Stimulated activated CD4-positive, alpha-beta T cell treated with anti-CD3 and anti-CD28 coated beads, Interleukin-2, amount 100 ng/mL, for 4 hours (primary cell): ENCODE measurements at places on chromosomes 2 and 18.

GRCh38 chr2:221042926-221043325, 529.2 kb downstream of the EPHA4 start:
- no peak for DNase-seq

DNA sequence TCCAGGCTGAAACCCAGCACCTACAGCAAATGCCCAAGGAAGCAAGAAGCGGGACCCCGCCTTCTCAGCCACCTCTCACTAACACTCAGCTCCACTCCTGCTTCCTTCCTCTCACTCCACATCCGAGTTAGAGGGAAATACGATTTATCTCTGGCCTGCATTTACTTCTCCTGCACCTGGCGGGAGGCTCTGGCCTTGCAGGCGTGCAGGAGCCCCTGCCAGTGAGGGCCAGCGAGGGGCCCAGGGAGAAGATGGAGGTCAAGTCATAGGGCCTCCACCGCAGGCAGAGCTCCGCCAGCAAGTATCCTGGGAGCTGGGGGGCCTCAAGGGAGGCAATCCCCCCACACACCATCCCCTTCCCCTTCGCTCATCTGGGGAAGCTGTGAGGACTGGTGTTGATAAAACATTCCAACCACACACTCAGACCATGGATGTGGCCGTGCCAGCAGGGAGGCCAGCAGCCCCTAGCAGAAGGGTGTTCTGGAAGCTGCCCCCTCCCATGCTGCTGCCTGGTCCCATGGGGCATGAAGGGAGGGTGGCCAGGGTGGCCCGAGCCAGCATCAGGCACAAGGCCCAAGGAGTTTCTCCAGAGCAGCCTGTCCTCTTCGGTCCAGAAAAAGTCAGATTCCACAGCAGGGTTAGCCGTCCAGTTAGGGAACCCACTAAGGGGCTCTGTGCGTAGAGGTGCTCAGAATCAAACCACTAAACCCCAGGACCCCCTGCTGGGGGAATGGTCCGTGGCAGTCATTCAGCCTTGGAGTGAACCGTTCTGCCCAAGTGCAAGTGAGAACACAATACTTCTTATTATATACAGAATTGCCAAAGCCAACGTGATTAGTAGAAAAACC, 91.2 kb downstream of the HDAC4 start:
- no peak for DNase-seq

GRCh38 chr18:12336887-12337286, 28.8 kb downstream of the TUBB6 start:
- DNase-seq: no peak

DNA sequence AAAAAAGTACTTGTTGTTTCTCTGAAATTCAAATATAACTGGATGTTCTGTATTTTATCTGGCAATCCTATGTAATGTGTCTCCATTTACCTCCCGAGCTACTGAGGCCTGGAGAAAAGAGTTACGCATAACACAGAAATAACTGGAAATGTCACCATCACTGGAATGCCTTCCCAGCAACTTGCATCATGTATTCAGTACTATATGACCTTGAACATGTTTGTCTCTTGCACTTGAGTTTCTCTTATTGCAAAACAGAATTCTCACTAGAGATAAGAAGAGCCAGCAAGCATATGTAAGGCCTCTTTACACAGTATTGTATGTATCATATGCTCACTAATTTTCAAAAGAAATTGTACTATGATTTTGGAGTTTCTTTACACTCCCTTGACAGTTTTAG, 99.6 kb upstream of the CTAGE1 start:
- DNase-seq: no peak

GRCh38 chr2:10957391-10957790, 45.7 kb downstream of the KCNF1 start:
- DNase-seq: no peak

DNA sequence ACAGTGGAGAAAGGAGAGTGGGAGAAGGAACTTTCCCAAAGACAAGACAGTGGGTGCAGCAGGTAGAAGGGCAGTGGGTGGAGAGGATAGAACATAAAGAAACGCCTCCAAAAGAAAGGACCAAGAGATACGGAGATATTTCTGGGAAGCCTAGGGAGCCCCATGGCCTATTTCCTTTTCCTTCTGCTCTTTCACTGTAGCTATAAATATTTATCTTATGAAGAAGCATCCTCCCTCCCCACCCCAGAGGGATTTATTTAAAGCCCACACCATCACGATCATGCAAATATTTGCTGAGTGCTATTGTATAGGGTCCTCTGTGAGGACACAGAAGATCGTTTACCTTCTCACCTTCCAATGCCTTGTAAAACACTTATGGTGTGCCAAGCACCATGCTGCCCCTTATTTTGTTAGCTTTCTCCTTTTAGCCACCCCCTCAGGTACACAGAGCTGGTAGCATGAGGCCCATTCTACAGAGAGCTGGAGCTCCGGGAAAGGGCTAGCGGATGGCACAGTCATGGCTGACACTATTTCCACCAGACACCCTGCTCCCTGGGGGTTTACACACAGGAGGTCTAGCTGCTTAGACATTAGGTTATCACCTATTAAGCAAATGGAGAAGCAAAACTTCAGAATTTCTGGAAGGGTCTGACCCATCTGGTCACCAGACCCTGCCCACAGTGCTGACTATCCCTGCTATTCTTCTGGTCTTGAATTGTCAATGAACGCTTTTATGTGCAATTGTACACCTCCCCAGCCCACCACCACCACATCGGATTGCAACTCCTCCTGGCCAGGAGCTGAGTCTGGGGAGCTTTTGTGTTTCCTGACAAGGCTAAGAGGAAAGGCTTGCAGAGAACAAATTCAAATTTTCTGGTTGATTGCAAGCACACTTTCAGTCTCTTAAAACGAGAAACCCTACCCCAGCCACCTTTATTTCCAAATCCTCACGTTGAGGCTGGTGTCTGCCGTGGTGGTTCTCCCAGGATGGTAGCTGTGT, 91.8 kb upstream of the KLF7 start:
- no peak for DNase-seq

DNA sequence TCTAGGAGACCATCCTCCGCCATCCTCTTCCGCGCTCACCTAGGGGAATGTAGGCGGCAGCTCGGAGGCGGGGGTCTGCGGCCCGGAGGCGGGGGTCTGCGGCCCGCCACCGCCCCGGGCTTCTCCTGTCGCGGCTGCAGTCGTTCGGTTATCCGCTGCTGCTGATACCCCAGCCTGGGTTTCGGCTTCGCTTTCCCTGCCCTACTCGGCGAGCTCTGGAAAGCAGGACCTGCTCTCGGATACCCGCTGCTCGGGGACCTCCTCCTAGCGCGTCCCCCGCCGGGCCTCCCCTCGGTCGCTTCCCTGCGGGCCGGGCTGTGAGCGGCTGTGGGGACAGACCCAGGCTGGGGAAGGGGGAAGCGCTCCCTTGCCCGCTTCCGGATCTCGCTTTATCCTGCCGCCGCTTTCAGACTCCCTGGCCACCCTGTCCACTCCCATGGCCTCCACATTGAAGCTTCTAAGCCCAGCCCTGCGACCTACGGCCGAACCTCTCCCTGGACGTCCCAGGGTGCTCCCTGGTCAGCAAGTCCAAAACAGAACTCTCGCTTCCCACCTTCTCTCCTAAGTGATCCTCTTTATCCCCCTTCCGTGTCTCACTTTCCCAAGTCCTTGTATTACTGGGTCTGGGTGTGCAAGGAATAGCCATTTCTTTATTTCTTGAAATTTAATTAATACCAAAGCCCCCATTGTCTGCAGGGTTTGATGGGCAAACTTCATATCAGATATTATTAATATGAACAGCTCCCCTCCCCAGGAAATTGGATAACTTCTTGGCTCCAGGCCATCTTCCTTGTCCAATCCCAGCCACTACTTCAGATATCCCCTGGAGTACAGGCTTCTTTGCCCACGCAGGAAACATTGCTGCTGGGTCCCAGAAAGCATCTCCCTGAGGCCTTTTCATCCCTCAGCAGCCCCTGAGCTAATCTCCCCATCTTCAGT, 769 bp downstream of the FKBP1B start:
- no peak for DNase-seq

- DNase-seq: no peak
These were observed 228.7 kb downstream of the FSIP2 start for GRCh38 chr2:185967335-185967734.

- DNase-seq: no peak
These were observed 70.5 kb downstream of the ID2 start for GRCh38 chr2:8752385-8752784.

GRCh38 chr2:111710613-111711012, 173.4 kb downstream of the ANAPC1 start:
- DNase-seq: no peak

DNA sequence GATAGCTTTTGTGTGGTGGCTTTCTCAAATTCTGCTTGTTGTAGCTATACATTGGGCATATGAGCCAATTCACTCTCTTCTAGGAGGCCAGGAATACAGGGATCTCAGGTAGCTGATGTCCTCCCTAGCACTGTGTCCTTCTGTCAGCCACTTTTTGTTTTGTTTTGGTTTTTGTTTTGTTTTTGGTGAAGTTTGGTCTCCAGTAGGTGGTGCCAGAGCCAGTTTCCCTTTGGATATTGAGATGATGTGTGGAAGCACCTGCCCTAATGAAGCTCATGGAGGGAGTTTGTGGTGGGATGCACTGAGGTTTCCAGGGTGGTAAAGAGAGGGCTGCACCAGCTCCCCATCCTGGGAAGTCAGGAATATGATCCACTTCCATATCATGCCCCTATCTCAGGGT, 100.5 kb upstream of the VWC2L start:
- no peak for DNase-seq

DNA sequence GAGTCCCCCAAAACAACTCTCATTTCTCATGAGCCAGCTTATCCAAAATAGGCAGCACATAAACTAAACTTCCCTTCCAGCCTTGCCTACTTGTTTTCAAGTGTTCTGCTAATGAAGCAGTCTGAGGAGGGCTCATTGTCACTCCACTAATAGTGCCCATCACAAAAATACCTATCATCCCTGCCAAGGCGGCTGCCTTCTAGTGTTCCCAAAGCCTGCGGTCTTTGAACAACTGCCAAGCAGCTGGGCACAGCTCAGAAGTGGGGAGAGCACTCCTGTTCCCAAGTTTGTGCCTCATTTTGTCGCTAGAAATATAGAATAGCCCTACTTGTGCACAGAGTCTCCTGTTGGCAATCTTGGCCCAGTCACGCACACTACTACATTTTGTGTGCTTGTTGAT, 50.3 kb downstream of the DTNA start:
- DNase-seq: no peak

DNA sequence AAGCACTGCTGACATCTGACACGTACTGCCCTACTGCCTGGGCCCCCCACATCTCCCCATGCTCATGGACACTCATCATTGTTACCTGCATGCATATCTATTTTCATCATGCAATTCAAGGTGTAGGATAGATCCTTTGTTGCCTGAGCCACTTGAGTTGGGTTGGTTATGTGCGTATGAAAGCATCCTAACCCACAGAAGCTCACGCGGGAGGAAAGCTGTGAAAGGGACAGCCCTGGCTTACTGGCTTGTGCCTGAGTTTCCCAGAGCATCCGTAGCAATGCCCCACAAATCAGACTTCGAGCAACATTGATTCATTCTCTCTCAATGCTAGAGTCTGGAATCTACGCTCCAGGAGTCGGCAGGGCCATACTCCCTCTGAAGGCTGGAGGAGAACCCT, 285.5 kb downstream of the PHLPP1 start:
- no peak for DNase-seq

GRCh38 chr2:40584432-40584831, 132.5 kb upstream of the SLC8A1 start:
- no peak for DNase-seq

DNA sequence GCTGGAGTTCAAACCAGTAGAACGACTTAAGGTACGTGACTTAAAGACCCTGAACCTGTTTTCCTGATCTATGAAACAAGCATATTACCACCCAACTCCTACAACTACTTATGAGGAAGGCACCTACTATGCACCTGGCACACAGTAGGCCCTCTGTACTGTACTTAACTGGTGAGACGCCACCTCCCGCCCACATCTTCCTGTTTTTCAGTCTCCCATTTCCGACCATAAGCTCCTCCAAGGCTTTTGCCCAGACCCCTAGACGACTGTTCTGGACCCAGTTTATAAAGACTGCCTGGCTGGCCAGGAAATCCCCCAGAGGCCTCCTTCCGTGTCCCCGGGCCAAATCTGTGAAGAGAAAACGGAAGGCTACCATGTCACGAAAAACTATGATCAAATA, 1.5 kb downstream of the GALNT14 start:
- DNase-seq: no peak

DNA sequence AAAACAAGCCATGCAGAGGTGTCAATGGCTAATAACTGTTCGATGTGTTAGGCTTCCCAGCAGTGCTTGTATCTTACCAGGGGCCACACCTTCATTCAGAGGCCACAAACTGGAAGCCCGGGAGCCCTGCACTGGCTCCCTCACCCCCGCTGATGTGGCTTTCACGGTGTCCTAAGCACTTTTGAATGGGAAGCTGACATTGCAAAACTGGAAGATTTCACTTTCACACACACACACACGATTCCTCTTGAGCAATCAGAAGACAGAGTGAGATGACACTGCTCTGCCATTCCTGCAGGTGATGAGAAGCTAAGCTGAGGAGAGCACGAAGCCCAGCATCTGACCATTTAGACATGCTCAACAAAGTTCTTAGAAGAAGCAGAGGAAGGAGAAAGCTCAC, 8.6 kb upstream of the ZNF407 start:
- no peak for DNase-seq

DNA sequence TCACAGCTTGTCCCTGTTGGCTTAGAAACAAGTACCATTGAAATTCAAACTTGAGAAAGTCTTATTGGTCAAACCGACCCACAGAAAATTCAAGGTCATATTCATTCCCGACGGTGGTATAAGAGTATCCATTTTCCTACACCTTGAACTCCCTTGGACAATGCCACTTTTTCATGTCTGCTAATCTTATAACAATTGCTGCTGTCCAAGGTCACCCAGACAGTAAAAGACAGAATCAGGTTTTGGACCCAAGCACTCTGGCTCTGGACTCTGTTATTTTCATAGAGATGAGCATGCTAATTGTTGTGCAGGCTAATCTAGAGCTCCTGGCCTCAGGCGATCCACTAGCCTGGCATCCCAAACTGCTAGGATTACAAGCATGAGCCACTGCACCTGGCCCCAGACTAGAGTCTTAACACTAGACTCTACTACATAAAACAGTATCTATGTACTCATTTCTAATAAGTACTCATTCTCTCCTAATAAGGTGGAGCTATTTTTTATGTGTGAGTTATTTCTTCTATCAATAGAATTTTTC, 57.8 kb downstream of the C2orf76 start:
- DNase-seq: no peak

DNA sequence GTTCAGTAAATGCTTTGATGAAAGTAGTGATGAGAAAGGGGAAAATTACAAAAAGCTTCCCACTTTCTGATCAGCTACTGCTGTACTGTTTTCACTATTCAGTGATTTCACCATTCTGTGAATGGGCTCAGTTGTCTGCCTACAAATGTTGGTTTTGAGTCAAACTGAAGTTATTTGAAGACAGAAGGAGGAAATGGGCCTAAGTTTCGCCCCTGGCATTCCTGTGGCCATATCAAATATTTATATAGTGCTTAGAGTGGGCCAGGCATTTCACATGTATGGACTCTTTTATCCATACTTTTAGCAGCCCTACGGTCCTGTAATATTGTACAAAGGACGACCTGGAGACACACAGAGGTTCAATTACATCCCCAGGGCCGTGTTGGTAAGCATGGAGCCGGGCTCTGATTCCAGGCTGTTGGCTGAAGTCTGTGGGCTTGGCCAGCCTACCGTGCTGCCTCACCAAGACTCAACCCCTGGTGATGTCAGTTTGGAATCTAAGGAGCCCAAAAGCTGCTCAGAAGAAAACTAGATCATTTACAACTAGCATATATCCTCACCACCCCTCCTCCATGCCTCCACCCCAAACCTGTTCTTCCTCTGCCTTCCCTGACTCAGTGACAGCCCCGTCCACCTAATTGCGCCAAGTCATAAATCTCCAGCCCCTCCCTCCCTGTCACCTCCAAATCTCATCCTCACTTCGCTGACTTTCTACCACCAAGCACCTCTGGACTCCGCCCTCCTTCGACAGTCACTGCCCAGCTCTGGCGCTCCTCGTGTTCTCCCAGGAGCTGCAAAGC, 10.1 kb upstream of the GRHL1 start:
- no peak for DNase-seq
